Stimulated activated CD8-positive, alpha-beta memory T cell treated with anti-CD3 and anti-CD28 coated beads, Interleukin-12 subunit alpha, Interleukin-12 subunit beta, amount 100 ng/mL, for 4 hours (primary cell): ENCODE measurements at places on chromosomes 3 and 15.

DNA sequence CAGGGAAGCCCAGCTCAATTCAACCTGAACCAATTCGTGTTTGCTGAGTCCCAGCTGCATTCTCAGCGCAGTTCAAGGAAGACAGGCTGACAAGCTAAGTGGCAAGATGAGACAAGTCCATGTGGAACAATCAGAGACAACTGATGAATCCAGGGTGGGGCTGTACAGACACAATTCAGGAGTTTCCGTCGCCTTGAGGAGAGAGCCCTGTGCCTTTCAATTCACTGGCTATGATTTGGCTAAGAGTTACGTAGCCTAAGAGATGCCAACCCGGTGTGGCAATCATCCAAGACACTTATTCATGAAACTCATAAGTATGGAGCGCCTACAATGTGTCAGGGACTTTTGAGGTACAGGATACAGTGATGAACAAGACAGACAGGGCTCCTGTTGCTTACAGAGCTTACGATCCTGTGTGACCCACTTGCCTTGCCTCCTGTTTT is 15.5 kb upstream of the ZBED2 start:
- no peak for DNase-seq

- DNase-seq = no peak
Observed at GRCh38 chr3:168803536-168803935, 707.8 kb upstream of the GOLIM4 start.

- no peak for DNase-seq
Observed at GRCh38 chr15:58058073-58058472, 7.4 kb downstream of the ALDH1A2 start.

DNA sequence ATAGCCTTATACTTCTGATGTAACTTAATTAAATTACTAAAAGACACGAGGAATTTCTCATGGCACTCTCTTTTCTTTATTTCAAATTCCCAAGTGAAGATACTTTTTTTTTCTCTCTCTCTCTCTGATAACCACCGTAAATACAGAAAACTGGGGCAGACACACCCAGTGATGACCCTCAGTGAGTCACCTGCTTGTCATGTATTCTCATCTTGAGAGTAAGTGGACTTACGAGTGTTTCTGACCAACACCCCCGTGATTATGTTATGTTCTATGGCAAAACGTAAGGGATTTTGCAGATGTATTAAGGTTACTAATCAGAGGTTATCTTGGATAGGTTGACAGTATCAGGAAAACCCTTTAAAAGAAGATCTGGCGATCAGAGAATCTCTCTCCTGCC is 348.8 kb upstream of the ZNF717 start:
- DNase-seq = no peak

- DNase-seq = no peak
Observed at GRCh38 chr3:60909526-60909925, 341.7 kb downstream of the FHIT start.

GRCh38 chr3:49133226-49133951 is 539 bp upstream of the LAMB2 start:
- no peak for DNase-seq

DNA sequence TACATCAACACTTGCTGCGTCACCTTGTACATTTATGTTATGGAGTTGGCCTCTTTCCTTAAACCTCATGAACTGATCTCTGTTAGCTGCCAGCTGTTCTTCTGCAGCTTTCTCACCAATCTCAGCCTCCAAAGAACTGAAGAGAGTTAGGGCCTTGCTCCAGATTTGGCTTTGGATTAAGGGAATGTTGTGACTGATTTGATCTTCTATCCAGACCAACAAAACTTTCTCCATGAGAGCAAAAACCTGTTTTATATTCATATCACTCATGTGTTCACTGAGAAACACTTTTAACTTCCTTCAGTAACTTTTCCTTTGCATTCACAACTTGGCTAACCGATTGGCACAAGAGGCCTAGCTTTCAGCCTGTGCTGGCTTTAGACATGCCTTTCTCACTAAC is 1156.0 kb upstream of the CADM2 start:
- DNase-seq = no peak

GRCh38 chr3:42493126-42493797 is 9.2 kb upstream of the VIPR1 start:
- DNase-seq = no peak

DNA sequence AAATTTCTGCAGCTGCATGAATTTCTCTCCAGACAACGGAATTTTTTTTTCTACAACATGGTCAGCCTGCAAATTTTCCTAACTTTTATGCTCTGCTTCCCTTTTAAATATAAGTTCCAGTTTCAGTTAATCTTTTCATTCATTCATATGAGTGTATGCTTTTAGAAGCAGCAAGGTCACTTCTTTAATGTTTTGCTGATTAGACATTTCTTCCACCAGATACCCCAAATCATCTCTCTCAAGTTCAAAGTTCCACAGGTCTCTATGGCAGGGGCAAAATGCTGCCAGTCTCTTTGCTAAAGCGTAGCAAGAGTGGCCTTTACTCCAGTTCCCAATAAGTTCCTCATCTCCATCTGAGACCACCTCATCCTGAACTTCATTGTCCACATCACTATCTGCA is 205.6 kb upstream of the GRM7 start:
- DNase-seq = no peak

GRCh38 chr15:28114114-28114455 is 15.0 kb upstream of the OCA2 start:
- no peak for DNase-seq

DNA sequence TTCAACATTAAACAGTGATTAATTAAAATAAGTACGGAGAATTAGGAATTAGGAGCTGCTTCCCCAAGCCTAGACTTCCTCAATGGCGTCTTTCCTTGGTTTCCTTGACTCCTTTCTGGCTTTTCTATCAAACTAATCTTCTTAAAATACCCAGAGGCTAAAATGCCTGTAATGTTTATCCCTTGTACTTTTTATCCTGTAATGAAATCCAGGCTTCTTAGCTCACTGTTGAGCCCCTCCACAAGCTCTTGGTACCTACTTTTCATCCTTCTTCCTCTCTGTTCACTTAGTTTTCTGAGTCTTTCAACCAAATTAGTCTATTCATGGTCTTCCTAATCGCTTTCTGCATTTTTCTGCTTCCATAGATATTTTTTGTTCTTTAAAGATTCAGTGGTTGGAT is 6.9 kb upstream of the UBE2E1 start:
- DNase-seq = no peak

GRCh38 chr3:8658306-8659212 is 14.0 kb upstream of the SSUH2 start:
- DNase-seq = no peak

- DNase-seq = no peak
Observed at GRCh38 chr15:26661748-26662147, 111.1 kb downstream of the GABRB3 start.

DNA sequence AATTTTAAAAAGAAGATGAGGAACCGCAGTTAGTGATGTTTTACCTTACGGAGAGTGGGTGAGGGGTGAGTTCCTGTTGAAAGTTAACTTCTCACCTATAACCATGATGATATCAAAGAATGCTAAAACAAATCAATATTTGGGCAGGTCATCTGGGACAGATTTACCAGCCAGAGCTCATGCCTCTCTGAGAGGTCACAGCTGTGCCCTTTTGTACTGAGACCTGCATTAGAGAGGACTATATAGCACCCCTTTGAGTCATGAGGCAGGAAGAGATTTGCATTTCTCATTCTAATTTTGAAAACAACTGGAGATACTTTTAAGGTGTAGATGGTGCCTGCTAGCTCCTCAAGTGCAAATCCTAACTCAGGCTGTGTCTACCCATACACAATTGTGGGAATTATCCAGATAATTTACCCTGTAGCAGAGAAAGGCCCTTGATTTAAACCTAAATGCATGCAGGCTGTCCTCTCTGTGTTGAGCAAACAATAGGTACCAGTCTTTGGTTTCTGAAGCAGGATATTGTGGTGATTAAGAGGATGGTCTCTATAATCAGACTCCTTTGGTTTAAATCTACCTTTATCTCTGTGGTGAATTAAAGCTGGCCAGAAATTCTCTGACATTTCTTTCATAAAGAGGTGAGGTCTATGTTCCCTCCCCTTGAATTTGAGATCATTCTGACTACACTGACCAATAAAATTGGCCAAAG is 5.8 kb upstream of the TM4SF4 start:
- no peak for DNase-seq

DNA sequence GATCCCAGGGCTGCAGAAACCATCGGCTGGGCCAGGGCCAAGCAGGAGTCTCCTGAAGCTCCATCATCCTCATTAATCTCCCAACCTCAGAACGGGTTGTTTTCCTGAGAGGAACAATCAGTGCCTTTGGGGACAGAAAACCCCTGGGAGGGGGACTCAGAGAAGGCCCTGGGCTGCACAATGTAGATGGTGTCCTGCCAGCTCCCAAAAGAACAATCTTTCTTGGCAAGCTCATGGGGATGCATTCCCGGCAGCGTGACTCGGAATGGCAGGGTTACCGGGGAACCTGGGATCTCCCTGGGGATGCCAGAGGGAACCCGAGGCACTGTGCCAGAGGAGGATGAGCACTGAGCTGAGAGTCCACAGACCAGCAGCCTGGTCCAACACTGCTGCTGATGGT is 72.1 kb upstream of the ATP2B2 start:
- no peak for DNase-seq

DNA sequence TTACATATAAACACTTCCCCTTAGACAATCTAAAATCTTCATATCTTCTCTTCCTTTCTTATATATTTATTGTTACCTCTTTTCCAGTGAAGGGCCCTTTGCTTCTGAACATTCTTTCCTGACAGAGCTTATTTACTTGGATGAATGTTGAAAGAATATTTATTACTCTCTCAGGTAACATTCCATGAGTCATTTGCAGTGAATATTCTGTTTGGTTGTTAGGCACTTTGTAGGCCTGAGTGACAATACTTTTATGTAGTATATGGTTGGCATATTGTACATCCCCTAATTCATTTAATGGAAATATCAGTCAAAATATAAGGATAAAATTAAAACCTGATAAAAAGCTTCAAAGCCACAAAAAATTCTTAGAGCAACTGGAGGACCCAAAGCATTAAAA is 260.9 kb upstream of the KCNMB2 start:
- no peak for DNase-seq

DNA sequence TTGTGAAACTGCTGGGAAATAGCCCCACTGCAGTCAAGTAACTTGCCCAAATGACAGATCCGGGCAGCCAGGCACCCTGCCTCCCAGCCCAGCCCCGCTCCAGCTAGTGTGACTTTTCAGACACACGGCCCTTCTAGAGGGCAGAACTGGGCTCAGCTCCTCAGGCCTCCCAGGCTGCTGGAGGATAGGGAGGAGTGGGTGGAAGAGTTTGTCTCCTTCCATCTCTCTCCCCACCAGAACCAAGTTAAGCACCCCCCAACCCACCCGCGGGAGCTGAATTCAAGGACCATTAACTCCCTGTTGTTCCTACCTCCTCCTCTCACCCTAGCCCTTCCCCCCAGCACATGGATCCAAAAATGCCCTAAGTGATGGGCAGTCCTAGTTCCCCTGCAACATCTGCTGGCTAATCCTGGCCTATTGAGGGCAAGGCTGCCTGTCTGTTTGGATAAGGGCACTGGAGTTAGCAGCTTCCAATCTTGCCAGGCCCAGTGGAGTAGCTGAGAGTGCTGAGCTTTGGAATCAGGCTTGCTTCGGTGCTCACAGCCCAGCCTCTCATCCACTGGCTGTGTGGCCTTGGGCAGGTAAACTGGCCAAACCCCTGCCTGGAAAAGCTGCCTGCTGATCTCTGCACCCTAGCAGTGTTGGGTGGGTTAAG is 3.1 kb downstream of the CCDC33 start:
- DNase-seq = no peak

DNA sequence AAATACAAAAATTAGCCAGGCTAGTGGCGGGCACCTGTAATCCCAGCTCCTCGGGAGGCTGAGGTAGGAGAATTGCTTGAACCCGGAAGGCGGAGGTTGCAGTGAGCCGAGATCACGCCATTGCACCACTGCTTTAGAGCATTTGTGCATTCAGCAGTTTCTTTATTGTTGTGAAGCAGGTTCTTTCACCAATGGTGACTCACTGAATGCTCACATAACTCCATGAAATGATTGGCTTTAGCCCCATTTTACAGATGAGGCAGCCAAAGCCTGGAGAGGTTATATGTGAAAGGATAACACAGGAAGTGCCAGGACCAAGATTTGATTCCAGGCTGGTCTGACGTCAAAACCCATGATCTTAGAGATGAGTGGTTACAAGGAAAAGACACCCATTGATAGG is 195.2 kb downstream of the SLCO3A1 start:
- DNase-seq = no peak

DNA sequence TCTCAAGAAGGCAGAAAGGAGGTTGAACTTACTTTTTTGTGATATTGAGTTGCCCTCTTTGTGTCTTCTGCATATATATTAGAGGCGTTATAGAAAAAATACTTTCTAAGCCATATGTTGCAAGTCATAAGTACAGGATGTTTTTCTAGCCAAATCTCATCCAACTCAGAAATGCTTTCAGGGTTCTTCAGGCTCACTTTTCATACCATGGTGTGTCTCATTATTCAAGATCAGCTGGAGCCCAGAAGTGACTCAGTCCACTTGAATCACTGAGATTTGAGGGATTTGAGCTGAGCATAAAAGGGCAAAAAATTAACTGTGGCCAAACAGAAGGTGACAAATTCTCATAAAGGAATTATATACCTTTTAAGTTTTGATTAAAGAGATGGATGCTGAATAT is 157.3 kb downstream of the WNT5A start:
- no peak for DNase-seq

DNA sequence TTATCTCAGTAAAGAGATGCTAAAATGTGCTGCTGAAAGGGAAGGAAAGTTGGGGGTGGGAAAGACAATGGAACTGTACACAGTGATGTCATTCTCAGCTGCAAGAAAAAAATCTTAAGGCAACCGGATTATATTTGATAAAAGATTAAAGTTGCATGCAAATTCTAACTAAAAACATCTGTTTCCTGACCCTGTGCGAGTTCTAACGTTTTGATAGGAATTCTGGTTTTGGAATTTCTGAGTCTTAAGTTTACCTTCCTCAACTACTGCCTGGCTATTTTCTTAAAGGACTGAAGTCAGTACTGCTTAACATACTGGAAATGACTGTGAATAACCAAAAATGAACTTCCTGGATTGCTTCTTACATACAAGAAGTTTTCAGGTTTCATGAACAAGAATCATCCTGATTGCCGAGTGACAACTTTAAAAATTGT is 115.5 kb downstream of the SLC25A26 start:
- no peak for DNase-seq

DNA sequence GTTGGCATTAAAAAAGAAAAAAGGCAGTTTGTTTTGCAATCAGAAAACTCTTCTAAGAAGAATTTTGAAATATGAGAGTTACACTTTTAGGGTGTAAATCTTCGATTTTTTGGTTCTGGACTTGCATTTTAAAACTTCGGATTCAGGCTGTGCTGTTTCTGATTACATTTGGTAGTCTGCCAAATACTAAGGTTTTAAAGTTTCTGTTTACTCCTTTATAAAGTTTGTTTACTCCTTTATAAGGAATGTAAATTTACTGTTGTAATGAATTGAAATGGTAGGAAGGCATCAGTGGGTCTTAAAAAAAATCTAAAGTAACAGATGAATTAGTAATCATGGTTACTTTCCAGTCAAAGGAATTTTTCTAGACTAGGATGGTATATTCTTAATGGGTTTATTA is 14.1 kb downstream of the FXR1 start:
- no peak for DNase-seq
